ENCODE measurements at places on chromosomes 1 and 21.

- no peak for DNase-seq
These were observed 4.5 kb upstream of the FAM89A start for GRCh38 chr1:231044588-231044987.

DNA sequence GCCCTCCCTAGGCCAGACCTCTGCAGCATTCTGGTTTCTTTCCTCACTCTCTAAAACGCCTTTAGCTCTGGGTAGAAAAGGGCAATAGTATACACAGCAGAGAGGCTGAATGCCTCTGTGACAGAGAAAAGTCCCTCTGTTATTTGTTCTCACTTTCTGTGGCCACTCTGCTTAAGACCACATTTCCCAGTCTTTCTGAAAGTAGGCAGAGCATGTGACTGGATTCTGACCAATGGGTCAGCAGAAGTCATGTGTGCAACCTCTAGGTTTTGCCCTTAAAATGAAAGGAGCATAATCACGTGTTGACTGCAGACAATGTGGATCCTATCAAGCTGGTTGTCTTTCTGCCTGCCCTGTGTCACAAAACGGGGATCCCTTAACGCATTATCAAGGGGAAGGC, 79.7 kb upstream of the MARK1 start:
- no peak for DNase-seq

DNA sequence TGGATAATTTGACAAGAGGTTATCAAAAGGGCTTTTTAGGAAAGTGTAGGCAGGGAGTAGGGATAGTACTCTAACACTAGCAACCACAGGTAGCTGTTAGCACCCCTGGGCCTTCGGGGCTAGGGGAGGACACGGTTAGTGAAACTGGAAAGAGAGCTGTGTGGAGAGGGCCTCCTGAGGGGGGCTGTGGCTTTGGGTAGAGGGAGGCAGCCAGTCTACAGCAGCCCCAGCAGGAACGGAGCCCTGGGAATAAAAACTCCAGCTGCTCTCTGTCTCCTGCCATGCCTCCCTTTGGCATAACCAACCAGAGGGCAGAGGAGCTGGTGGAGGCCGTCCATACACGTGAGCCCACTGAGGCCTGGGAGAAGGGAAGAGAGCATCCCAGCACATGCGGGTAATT, 223.2 kb downstream of the FOXD2 start:
- no peak for DNase-seq

- DNase-seq, result no peak
These were observed 16.2 kb upstream of the ZNF326 start for GRCh38 chr1:89978755-89979154.

- no peak for DNase-seq
These were observed 17.0 kb upstream of the IFNLR1 start for GRCh38 chr1:24204116-24204515.

DNA sequence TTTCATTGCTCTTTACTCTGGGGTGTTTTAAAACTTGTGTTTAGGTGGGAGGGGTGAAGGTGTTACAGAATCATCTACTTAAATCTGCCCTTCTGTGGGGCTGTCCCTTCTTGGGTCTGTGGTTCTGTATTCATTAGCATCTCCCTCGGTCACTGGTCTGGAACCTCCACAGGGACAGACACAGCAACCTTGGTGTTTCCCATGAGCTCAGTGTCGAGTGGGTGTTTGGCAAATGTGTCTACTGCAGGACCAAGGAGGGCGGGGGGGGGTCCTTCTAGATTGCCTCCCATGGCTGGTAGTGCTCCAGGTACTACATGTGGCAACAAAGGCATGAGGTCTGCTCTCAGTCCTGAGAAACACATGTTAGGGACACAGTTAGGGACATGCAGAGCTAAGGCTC, 273.4 kb downstream of the PCP4 start:
- DNase-seq, result no peak

GRCh38 chr1:170240409-170240808, 94.7 kb downstream of the NTMT2 start:
- DNase-seq, result no peak

- no peak for DNase-seq
These were observed 123.1 kb upstream of the ESRRG start for GRCh38 chr1:216846339-216846738.
